Common myeloid progenitor, CD34-positive (primary cell): ENCODE measurements at places on chromosomes 16 and 17.

DNA sequence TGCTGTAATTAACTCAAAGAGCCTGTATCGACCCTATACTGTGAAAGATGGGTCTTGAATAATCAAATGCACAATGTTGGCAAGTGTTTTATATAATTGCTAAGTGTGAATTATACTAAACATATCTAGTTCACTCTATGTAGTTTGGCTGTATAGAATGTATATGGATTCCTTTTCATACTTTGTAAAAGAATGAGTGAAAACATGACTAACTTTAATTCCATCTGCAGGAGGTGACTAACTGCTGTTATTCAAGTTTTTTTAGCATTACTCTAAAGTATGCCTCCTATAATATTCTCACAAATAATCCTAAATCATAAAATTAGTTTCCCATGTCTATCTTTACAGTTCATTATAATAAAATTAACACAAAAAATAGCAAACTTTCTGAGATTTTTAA is 394.0 kb upstream of the MON1B start:
- no peak for DNase-seq

- no peak for DNase-seq
Measured at GRCh38 chr17:7191069-7191468, 11.9 kb upstream of the ASGR1 start.

DNA sequence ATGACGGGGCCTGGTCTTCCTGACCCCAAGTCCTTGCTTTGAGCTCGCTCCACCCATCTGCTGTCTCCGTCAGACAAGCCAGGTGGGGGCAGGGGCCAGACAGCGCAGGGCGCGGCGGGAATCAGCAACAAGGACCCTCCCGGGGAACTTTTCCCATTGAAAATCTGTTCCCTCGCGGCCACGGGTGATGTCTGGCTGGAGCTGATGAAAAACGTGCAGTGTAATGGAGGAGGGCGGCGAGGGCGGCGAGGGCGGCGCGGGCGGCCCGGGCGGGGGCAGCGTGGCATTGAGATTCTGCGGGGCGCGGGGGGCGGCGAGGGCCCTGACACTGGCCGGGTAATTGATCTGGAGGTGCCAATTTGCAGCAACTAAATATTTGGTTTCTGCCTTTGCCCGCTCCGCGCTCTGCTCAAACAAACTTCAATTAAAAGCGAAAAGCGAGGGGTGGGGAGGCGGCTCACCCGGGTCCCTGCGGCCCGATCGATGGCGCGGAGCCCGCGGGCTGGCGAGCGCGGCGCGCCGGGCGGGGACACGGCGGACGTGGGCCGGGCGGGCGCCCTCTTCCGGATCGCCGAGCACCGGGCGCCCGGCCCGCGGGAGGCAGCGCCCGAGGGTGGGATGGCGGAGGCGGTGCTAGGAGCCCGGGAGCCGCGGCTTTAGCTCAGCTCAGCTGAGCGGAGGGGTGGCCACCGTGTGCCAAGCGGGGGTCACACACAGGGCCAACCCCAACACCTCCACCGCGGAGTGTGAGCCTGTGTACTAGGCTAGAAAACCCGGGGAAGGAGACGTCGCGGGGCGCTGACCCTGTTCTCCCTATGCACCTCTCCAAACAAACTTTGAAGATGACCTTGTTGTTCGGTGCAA is 32.4 kb downstream of the DCAKD start:
- peak; percentile 30 for DNase-seq

DNA sequence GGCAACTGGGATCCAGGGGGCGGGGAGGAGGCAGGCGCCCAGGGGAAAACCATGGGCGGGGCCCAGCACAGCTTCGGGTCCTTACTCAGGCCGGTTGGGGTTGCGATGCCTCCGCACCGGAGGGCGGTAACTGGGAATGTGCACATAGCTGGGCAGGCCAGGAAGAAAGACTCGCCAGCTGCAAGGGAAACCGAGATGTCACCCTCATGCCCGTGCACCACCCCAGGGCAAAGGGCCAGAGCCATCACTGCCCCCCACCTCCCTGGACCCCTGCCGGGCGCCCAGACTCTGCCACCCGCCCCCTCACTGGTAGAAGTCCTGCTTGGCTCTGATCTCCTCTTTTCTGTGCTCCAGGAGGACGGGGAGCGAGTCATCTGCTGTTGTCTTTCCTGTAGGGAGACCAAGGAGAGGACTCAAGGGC is 6.7 kb downstream of the ALOX12B start:
- DNase-seq = no peak

- no peak for DNase-seq
Measured at GRCh38 chr16:56558024-56558747, 6.7 kb upstream of the MT4 start.

DNA sequence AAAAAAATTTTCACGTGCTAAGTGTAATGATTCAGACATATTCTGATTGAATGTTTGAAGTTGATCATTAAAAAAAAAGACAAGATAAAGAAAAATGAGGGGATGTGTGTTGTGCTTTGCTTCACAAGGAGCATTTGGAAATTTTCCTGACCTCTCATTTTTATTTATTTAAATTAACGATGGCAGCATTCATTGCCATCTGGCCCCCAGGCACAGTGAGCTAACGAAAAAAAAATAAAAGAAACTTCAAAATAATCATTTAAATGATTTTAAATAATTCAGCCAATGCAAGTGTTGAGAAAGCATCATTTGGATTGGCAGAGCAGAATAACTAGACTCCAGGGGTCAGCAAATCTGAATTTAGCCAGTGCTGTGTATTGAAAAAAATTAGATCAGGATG is 1037.2 kb downstream of the CDH11 start:
- DNase-seq = no peak

- DNase-seq = no peak
Measured at GRCh38 chr17:42347198-42347597, 41.0 kb downstream of the STAT3 start.

GRCh38 chr16:14345512-14346115 is 274.5 kb downstream of the MRTFB start:
- DNase-seq = no peak

DNA sequence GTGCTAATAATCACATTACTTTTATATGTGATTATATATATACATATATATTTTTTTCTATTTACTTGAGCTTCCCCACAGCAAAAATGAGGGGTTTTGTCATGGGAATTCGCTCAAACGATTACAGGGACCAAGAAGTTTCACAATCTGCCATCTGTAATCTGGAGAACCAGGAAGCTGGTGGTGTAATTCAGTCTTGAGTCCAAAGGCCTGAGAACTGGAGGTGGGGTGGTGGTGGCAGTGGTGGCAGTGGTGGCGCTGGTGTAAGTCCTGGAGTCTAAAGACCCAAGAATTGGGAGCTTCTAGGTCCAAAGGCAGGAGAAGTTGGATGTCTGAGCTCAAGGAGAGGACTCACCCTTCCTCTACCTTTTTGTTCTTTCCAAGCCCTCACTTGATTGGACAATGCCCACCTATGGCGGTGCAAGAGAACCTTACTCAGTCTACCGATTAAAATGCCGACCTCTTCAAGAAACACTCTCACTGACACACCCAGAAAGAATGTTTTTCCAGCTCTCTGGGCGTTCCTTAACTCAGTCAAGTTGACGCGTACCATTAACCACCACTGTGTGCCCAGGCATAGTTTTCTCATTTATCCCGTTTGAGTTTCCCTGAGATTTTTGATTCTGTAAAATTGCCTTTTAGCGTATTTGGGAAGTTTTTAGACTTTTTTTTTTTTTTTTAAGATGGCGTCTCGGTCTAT is 31.9 kb downstream of the POLR2A start:
- DNase-seq = no peak

DNA sequence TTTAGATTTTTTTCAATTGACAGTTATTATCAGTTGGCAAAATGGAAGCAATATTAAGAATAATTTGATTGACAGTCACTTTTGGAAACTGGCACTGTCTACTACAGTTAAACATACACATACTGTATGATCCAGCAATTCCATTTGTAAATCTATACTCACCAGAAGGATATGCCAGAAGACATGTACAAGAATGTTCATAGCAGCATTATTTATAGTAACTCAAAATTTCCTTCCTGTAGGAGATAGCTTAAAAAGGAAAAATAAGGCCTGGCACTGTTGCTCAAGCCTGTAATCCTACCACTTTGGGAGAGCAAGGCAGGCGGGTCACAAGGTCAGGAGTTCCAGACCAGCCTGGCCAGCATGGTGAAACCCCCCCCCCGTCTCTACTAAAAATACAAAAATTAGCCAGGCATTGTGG is 89.3 kb downstream of the VMP1 start:
- no peak for DNase-seq

DNA sequence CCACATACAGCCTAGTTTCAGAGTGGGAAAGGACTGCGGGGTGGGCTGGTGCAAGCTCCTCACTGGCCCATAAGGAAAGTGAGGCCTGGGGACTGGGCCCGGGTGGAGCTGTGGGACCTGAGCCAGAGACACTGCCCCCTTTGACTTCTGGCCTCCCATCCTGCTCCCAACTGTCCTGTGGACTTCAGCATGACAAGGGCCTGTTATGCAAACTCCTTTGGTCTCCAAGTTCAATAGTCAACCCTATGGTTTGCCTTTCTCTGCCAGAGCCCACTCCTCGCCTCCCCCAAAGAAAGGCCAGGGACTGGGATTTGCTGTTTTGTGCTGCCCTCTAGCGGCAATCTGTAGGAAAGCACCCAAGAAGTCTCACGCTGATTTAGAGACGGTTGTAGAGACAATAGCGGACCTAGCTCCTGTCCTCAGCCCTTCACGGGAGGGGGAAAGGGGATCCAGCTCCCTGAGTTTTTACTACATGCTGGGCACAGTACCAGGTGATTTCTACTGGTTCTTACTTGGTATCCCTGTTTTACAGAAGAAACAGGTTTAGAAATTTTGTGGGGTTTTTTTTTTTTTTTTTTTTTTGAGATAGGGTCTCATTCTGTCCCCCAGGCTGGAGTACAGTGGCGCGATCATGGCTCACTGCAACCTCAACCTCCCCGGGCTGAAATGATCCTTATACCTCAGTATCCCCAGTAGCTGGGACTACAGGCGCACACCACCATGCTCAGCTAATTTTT is 1.2 kb upstream of the TLCD3B start:
- DNase-seq = peak; percentile 85

- no peak for DNase-seq
Measured at GRCh38 chr16:79154086-79154485, 446.5 kb downstream of the MAF start.

DNA sequence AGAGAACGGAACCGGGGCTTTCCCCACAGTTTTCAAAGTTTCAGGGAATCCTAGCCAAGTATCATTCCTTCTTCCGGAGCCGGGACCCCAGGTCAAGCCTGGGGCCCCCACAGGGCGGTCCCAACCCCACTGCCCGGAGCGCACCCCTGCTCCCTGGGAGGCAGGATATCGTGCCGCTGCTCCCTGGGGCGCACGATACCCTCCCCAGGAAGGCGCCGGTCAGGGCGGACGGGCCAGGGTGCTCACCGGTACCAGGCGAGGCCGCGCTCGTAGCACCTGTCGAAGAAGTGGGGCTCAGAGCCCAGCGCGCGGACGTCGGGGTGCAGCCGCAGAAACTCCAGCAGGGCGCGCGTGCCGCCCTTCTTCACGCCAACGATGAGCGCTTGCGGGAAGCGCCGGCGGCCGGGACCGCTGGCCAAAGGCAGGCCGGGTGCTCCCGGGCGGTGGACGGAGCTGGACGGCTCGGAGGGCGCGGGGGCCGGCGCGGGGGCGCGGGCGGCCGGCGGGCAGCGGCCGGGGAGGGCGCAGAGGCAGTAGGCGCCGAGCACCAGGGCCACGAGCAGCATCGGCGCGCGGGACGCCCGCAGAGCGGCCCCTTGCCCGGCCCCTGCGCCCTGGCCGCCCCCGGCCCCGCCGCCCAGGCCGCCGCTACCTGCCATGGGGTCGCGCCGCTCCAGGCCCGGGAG is 407 bp downstream of the HS3ST6 start:
- DNase-seq = no peak

DNA sequence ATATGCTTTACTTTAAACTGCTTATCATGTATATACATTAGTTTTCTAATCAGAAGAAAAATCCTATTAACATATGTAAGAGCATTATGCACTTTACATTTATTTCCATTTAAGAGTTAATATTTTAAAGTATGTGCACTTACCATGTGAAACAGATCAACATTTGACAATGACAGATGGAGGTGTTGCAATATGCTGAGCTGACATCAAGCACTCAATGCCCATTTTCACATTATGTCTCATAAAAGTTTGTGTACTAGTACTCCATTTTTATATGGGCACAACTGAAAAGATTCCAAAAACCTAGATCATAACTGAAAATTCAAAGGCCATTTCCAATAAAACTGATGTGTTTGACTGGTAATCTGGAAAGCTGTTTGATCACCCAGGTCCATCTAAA is 420.9 kb upstream of the SOX9 start:
- no peak for DNase-seq

GRCh38 chr16:11032922-11033291 is 88.5 kb downstream of the CLEC16A start:
- no peak for DNase-seq

- no peak for DNase-seq
Measured at GRCh38 chr16:80202831-80203413, 337.9 kb upstream of the DYNLRB2 start.

DNA sequence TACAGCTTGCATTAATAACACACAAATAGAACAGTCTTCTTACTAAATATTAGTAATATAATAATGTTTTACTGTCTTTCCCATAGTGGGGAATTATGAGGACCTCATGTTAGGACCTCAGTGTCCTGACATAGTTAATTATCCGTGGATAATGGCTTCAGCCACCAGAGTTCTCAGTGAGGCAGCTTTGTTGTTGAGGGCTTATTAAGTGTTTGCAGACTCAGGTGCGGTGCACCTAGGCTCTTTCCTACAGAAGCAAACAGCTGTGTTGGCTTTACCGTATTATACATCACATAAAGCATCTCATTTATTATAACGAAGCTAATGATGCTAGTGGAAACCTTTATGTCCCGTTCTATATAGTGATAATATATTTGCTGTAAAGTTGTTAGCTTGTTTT is 246.7 kb downstream of the FTO start:
- DNase-seq = no peak

- DNase-seq = no peak
Measured at GRCh38 chr17:20955427-20956323, 87.1 kb downstream of the USP22 start.

DNA sequence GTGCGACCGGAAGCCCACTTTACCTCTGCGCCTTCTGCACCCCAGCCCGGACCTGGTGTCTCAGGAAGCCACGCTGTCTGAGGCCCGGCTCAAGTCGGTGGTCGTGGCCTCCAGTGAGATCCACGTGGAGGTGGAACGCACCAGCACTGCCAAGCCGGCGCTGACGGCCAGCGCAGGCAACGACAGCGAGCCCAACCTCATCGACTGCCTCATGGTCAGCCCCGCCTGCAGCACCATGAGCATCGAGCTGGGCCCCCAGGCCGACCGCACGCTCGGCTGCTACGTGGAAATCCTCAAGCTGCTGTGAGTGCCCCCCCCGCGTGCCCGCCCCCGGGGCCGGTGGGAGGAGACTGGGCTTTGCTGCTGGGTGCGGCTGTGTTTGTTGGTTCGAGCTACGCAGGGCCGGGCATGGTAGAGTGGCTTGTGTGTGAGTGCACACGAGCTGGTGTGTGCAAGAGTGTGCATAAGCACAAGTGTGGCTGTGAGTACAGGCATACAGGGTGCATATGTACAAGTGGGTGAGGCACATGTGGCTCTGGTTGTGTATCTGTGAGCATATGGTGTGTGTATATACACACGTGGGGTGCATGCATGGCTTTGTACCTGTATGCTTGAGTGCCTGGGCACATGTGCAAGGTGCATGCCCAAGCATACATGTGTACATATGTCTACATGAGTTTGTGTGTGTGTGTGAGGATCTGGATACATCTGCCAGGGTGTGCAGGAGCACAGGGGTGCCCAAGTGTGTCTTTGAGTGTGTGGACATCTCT is 100.6 kb upstream of the PLCG2 start:
- DNase-seq = no peak
